Stimulated activated CD4-positive, alpha-beta T cell treated with anti-CD3 and anti-CD28 coated beads, Interleukin-1b, Interleukin-23, amount 100 ng/mL, for 4 hours (primary cell): ENCODE measurements at places on chromosomes 13 and 19.
A peak's percentile ranks its signal among the peaks of the same experiment; 100 is the strongest.

DNA sequence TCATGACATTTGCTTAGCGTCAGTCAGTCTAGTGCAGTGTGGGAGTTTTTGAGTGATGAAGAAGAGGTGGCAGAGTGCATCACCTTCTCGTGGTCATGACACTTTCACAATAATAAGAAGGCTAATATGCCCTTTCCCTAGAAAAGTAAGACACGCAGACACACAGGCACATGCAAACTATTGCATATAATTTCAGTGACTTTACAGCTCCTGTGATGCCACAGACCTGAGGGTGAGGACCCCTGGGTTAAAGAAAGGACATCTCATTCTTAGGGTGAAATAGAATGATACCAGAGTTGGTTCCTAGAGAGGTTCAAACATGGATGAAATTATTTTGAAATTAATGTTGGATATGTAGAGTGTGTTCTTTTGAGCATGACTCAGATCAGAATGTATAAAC is 300.3 kb downstream of the GPC5 start:
- DNase-seq, result no peak

- DNase-seq, result no peak
These were observed 27.2 kb upstream of the NAPA start for GRCh38 chr19:47542030-47542475.

DNA sequence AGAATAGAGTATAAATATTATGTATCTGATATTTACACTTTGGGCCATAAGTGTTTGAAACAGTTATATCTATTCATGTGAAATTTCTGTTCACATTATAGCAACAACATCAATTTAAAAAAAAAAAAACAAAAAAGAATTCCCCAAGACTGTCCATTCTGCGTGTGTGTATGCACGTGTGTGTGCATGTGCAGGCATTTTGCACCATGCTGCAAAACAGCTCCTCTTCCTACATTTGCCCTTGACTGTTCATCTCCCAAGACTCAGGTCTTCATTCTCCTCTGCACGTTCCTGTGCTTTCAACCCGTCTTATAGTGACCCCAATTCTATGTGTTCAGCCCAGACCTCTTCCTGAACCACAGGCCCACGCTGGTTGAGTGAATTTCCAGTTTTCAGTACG is 149.4 kb downstream of the SHISA2 start:
- DNase-seq, result no peak

- DNase-seq, result no peak
These were observed 7.0 kb downstream of the CLASRP start for GRCh38 chr19:45045671-45046353.

DNA sequence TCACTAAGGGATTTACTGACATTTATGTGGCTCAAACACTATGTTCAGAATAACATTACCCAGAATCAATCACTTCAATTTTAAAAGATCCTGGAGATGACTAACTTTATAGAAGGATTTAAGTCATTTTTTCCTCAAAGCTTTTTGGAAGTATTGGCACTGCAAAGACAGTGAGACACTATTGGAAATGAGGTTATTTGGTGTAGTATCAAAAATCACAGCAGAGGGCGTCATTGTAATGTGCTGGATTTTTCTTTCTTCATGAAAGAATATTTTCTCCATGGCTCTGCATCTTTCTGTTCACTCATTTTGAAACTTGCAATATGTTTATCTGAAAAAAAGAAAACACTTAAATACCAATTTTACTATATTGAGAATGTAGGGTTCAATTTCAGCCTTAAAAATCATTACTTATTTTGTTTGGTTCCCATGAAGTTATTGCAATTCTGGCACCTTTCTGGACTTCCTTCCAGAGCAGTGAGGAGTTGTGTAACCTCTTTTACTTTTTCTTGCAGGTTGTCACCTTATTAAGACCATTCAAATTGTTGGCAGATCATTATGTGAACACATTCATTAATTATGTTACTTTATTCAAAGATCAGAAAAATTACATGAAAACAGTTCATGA is 3.7 kb upstream of the CSNK1A1L start:
- no peak for DNase-seq

GRCh38 chr19:17519967-17520366 is 8.5 kb downstream of the PGLS start:
- no peak for DNase-seq

GRCh38 chr19:18278521-18279265 is 2.7 kb downstream of the JUND start:
- peak; percentile 45 for DNase-seq

DNA sequence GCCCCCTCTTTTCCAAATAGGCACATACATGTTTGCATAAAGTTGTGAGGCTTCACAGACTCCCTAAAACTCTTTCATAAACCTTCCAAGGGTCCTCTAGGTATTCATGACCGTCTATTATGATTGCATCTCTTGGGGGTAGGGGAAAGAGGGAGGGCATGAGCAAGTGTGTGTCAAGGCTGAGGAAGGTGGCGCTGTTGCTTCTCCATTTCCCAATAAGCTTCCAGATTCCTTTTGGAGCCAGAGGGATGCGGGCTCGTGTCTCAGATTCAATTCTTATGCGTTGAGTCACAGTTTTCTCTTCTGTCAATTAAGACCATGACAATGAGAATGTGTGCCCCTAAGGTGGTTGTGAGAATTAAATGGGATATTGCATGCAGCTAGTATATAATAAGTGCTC is 51.0 kb upstream of the CYP2A7 start:
- no peak for DNase-seq

DNA sequence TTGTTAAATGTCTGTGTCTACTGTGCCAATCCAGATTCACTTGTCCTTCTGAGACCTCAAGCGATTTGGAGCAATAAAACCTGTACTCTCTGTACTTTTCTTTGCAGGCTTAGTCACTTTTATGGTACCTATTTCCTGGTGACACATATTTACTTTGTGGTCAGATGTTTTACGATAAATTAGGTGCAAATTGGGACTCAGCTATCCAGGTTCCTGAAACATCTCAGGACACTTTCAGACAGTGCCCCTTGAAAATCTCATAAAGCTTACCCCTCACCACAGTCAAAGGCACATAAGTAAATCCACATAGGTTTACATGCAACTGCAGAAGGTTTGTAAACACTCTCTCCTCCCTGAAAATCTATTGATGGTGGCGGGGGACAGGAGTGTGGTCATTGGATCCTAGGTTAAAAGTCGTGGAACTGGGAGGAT is 438.8 kb downstream of the EFNB2 start:
- no peak for DNase-seq

- no peak for DNase-seq
These were observed 1.7 kb upstream of the SLITRK5 start for GRCh38 chr13:87669379-87669978.

DNA sequence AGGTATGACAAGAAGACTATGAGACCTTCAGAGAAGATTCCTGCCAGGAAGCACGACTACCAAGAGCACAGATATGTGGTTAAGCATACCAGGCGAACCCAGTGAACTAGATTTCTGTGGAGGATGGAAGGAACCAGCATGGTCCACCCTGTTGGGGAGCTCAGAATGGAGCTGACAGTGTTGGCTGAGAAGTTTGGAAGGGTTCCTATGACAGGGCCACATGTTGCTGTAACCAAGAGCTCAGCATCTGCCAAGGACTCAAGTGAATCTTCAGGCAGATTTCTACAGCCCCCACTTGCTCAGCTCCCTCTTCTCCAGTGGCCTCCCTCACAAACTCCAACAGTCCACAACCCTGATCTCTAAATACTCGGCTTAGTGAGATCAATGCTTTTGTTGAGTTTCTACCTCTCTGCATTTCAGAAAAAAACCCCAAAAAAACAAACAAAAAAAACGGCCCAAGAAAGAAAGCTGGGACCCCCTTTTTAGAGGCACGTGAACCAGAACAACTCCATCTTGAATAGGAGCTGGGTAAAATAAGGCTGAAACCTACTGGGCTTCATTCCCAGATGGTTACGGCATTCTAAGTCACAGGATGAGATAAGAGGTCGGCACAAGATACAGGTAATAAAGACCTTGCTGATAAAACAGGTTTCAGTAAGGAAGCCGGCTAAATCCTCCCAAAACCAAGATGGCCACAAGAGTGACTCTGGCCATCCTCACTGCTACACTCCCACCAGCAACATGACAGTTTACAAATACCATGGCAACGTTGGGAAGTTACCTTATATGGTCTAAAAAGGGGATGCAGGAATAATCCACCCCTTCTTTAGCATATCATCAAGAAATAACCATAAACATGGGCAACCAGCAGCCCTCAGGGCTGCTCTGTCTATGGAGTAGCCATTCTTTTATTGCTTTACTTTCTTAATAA is 691.1 kb downstream of the UQCRFS1 start:
- DNase-seq, result no peak

DNA sequence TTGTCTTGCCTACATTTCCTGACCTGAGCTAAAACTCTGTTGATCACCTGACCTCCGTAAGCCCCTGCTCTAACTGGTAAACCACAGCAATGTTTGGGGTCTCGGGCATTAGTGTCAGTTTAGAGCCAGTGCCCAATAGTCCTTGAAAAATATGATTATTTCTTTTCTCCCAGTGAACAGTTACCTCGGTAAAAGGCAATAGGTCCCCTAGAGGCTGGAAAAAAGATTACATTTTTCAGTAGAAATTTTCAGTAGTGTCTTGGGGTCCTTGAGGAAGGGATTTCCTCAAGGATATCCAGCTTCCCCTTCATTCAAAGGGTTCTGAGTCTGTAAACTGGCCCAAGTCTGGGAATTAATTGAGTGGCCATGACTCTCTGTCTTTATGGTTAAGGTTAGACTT is 177.5 kb downstream of the SLC7A1 start:
- no peak for DNase-seq

DNA sequence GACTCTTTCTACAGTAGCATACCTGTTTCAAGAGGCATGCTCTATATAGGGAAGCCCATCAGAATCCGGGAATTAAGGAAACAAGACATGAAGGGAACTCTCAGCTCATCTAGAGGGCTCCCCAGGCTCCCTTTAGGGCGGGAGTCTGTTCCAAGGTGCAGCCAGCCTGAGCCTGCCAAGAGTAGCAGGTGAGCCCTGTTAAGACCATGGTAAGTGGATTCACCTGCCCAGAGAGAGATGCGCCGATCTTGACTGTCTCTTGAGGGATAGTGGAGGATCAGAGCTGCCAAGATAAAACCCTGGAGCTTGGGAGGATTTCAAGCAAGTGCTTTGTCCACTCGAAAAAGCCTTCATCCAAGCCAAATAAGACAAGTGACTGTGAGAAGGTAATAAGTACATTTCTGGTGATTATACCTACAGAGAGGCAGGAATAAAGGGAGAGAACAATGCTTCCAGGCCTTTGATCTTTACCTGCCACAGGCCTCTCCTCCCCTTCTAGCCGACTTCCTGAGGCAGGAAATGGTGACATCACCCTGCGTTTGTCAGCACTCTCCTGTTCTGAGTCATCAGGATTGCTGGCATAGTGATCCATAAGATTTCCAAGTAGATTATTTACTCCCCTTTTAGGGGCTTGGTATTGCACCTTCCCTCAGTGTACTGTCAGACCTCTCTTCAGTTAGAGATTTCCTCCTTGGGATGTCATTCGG is 31.5 kb downstream of the KLF5 start:
- DNase-seq, result no peak
